ENCODE measurements at places on chromosomes 13 and 19.

- DNase-seq: no peak
Measured at GRCh38 chr19:28394725-28395124, 818.2 kb downstream of the UQCRFS1 start.

DNA sequence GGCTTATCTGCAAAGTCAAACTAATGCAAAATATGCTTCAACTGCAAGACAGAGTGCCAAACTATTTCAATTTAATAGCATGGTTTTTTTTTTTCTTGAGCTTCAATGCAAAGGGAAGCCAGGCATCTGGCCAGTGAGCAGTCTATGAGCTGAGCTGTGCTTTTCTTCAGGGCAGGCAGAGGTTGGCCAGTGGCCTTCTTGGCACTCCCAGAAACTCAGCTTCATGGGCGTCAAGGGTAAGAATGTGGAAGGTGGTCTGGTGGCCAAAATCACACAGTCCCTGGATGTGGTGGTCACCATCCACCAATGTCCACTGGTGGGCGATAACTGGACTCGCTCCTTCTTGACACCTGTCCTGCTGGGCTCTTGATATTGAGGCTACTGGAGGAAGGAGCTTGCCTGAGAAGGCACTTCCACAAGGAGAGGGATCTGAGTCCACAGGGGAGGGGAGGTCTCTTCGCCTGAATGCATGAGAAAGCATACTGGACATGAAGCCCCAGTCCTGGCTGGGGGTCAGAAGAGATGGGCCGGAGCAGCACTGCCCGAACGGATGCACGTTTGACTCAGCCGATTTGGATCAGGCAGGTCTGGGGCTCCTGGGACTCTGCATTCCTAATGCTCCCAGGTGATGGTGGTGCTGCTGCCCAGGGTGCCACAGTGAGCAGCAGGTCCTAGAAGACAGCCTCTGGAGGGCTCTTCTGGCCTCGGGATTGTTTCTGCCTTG, 17.1 kb downstream of the COL4A2 start:
- no peak for DNase-seq

DNA sequence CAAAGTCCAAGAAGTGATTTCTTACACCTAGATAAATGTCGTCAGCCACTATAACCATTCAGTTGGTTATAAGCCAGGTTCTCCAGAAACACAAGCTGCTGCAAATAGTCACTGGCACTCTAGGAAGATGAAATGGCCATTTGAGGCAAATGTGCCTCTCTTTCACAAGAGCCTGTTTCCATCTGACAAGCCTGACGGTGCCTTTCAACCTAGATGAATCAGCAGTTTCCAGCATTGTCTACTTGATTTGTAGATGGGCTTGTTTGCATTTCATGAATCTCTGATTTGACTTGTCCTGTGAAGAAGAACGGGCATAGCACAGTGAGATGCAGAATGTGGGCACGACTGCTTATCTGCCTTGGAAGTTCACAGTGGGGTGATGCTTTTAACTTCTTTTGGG, 327.2 kb downstream of the LMO7 start:
- DNase-seq: no peak

- DNase-seq: no peak
Measured at GRCh38 chr19:14582894-14583340, at the start of gene CLEC17A. CLEC17A (plus strand) TSS chr19:14583084; CDS start chr19:14583161, 77 bp downstream.

DNA sequence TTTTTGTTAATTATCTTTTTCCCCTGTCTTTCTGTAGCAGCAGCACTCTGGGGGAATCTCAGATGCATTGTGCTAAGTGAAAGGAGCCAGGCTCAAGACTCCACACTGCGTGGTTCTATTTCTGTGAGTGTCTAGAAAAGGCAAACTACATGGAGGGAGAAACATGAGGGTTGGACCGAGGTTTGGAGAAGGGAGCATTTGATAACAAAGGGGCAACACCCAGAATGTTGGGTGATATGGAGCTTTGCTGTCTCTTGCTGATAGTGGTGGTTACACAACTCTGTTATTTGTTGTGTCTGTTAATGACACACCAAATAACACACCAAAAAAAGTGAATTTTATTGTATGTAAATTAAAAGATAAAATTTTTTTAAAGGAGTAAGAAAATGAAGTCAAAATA, 107.8 kb downstream of the COL4A2 start:
- DNase-seq: no peak

GRCh38 chr19:13588957-13589833, 82.9 kb upstream of the CACNA1A start:
- no peak for DNase-seq

DNA sequence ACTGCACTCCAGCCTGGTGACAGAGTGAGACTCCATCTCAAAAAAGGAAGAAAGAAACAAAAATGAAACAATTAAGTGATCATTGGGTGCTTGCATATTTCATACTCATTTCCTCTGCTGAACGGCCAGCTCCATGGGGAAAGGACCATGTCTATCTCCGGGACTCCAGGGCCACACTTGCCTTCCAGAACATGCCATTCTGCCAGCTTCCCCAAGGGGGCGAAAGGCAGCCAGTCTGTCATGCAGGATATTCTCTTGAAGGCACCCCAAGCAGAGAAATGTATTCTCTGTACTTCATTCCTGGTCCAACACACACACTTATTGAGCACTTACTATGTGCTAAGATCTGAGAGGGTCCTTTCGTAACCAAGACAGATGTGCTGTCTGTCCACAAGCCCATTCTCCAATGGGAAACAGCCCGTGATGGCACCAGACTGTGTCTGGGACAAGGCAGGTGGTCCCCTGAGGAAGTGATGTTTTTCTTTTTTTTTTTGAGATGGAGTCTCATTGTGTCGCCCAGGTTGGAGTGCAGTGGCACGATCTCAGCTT, 10.2 kb upstream of the CARM1 start:
- DNase-seq: no peak

DNA sequence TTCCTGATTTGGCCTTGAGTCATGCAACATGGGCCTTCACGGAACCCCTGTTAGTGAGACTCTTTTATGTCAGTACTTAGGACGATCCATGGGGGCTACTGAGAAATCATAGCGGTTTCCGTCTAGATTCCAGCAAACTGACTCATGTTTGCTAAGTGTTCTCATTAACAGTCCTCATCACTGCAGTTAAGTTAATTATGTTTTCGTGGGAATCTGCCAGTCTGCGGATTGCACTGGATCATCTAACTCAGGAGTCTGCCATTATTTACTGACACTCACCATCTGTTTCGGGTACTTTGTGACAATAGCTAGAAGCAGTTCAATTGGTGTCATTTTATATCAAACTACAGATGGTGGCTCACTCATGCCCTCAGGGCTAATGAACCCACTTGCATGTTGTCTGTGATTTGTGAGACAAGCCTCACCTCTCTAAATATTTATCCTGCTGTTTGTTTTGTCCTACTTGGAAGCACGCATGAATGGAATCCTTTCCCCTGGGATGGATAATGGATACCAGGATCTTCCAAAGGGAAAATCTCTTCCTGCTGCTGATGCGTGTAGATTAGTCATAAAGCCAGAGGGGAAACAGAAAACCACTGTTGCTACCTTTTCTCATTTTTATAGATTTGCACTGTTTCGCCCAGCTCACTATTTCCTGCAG, 61.8 kb downstream of the RAB20 start:
- peak; percentile 87 for DNase-seq

GRCh38 chr13:111314852-111315251, 5.6 kb upstream of the TEX29 start:
- no peak for DNase-seq

DNA sequence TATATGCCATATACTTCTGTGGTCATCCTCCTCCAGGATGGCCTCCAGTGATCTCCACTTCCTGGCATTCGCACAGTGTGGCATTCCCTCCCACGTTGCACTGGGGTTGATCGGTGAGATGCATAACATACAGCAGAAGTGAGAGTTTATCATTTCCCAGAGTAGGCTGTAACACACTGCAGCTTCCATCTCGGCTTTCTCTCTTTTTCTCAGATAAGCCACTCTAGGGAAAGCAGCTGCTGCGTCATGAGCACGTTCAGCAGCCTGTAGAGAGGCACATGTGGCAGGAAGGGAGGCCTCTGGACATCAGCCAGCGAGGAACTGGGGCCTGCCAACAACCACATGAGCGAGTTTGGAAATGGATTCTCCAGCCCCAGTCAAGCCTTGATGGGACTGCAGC, 807.1 kb downstream of the DIAPH3 start:
- DNase-seq: peak; percentile 20

- DNase-seq: no peak
Measured at GRCh38 chr19:53696951-53697350, 65.2 kb downstream of the DPRX start.

- DNase-seq: no peak
Measured at GRCh38 chr13:63167699-63168337, 1752.2 kb upstream of the PCDH20 start.

- DNase-seq: no peak
Measured at GRCh38 chr13:37067874-37068273, 8.4 kb upstream of the SUPT20H start.

GRCh38 chr19:12938779-12939601, 581 bp downstream of the CALR start:
- DNase-seq: no peak

GRCh38 chr13:110221406-110222117, 85.4 kb downstream of the COL4A1 start:
- DNase-seq: no peak

DNA sequence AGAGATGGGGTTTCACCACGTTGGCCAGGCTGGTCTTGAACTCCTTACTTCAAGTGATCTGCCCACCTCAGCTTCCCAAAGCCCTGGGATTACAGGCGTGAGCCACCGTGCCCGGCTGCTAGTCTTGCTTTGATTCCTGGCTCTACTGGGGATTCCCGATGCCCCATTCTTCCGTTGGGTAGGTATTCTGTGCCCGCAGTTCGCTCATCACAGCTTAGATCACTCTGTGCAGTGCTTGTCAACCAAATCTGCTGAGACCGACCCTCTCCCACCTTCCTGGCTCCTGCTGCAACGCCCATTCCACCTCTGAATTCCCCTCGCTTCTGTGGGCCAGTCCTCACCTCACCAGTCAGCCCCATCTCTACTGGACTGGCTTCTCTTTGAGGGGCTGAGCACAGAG, 4.6 kb upstream of the ZNF414 start:
- no peak for DNase-seq

GRCh38 chr13:73254827-73255226, 196.0 kb downstream of the KLF5 start:
- DNase-seq: no peak

- no peak for DNase-seq
Measured at GRCh38 chr13:91778123-91778522, 379.7 kb downstream of the GPC5 start.

GRCh38 chr13:64640002-64640401, 2590.1 kb downstream of the PCDH9 start:
- DNase-seq: no peak

DNA sequence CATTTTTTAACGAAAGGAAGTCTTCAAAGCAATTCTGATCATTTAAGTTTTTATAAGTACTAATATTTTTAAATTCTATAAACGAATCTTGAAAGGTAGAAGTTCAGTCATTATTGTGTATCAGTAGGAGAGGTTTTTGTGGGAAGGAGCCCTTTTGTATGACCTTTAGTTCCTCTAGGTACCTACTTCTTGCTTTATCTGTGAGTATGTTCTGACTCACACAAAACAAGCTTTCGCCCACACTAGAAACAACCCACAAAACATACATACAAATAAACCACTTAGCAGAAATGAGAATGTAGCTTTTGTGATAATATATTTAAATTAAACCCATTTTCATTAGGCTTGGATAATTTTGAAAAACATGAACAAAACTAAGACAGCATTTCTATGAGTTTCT, 27.8 kb downstream of the ERCC5 start:
- no peak for DNase-seq

GRCh38 chr19:19446655-19447437, 41.4 kb downstream of the GATAD2A start:
- no peak for DNase-seq

DNA sequence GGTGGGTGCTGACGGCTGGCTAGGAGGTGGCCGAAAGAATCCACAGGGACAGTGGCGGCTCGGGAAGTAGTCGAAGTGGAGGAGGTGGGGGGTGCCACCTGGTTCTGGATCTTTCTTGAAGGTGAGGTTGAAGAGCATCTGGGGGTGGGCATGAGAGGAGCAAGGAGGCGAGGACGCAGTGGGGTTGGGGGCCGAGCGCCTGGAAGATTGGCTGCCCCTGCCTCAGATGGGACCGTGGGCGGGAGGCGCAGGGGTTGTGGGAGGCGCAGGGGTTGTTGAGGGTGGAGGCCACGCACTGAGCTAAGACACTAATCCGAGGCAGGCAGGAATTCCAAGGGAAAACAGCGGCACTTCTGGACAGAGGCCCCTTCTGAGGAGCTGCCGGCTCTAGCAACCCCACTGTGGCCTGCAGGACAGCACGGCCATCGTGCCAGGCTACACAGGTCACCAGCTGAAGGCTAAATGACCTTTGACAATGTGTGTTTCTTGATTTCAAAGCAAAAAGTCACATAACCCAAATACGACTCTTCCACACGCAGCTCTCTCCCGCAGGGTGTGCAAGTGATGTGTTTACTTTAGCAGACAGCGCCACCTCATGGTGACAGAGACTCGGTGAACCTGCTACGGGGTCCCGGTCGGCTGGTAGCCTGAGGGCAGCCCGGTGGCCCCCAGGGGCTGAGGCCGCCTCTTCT, 44.1 kb upstream of the RANBP3 start:
- DNase-seq: peak; percentile 56
